ENCODE measurements at places on chromosomes 6 and 20. TPM values are rescaled to one million over a fixed set of nuclear protein-coding genes. Genes with fewer than 3 reads are reported as not detected.

The OLIG3 gene
- total RNA-seq: not detected

The HLA-DRB5 gene
- total RNA-seq: 2.0 TPM

GRCh38 chr6:94323853-94324252, 904.5 kb upstream of the EPHA7 start:
- H3K27ac ChIP-seq: no peak overlapping the region
- no peaks in the 10 kb centered on the region for H3K4me1 ChIP-seq
- H3K4me3 ChIP-seq: no peak overlapping the region
- H3K36me3 ChIP-seq: no peaks in the 10 kb centered on the region
- DNase-seq: no peak

The SPAG4 gene
- 4.1 TPM for total RNA-seq

The BPI gene
- total RNA-seq: not detected

The PLCG1 gene
- 18.0 TPM for total RNA-seq

DNA sequence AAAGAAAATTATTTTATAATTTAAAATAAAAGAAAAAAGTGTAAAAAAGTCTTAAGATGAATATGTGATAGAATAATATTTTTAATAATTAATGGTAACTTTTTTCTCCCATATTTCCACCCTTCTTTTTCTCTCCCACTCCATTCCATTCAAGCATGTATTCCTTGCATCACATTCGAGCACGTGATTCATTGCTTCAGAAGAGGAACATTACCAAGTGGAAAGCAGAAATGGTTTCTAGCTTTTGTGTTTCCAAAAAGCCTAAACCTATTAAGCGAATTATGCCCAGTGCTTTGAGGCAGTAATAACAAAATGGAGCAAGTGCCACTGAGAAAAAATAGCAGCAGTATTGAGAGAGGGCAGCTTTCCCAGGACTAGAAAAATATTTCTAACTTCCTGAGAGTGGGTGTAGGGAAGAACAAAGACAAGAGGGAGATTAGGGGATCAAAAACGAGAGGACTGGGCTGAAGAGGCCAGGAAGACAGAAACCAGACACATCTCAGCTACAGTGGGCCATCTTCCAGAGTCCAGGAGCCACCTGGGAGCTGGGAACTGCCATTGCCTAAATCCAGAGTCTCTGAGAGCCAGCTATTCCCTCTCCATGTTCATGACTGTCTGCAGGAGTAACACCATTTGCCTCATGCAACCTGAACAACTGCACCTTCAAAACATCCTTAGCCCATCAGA, 15.0 kb upstream of the AKIRIN2 start:
- H3K27ac ChIP-seq: no peak overlapping the region
- no peak overlapping the region for H3K4me3 ChIP-seq
- no peaks in the 10 kb centered on the region for H3K27me3 ChIP-seq
- no peaks in the 10 kb centered on the region for H3K4me1 ChIP-seq
- H3K36me3 ChIP-seq: no peaks in the 10 kb centered on the region

GRCh38 chr6:132369526-132369925, 31.7 kb downstream of the MOXD1 start:
- H3K27me3 ChIP-seq: no peaks in the 10 kb centered on the region
- no peak overlapping the region for H3K4me3 ChIP-seq
- no peak for DNase-seq

- H3K36me3 ChIP-seq: no peaks in the 10 kb centered on the region
- no peaks in the 10 kb centered on the region for H3K4me1 ChIP-seq
- no peak overlapping the region for H3K4me3 ChIP-seq
Measured at GRCh38 chr6:117616391-117617209, 14.3 kb upstream of the GOPC start.

- H3K27ac ChIP-seq: peak overlapping the region; percentile 21
- H3K4me1 ChIP-seq: no peaks in the 10 kb centered on the region
- DNase-seq: no peak
- no peak overlapping the region for H3K4me3 ChIP-seq
Measured at GRCh38 chr20:48760403-48760983, 67.3 kb downstream of the PREX1 start.

GRCh38 chr6:80550281-80550680, 443.8 kb downstream of the BCKDHB start:
- no peaks in the 10 kb centered on the region for H3K27me3 ChIP-seq
- no peak overlapping the region for H3K4me3 ChIP-seq
- DNase-seq: no peak
- H3K36me3 ChIP-seq: no peaks in the 10 kb centered on the region

DNA sequence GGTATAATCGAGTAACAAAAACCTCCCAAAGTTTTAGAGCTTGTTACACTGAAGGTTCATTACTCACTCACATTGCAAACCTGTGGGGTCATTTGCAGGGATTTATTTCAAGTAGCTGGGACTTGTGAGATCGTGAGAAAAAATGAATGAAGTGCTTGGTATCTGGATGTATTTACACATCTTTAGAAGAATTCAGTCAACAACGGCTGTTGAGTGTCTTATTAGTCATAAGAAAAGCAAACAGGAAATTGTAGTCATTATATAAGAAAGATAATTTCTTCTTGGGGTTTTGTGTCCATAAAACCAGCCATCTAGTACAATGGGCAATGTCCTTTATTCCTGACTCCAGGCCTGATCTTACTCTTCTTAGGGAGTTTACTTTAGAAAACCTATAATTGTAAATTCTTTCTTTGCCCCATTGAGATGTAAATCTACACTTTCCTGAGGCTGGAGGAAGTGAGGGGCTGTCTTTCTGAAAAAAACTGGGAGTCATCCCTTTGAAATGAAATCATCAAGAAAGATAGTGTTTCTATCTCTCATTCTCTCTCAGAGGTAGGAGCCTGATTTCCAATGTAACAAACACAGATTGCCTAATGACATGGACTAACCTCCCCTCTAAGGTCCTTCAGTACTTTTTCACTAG, 202.5 kb upstream of the ASCC3 start:
- DNase-seq: no peak
- H3K27me3 ChIP-seq: no peaks in the 10 kb centered on the region
- no peak overlapping the region for H3K4me3 ChIP-seq
- no peaks in the 10 kb centered on the region for H3K36me3 ChIP-seq
- H3K4me1 ChIP-seq: no peaks in the 10 kb centered on the region
- H3K27ac ChIP-seq: no peak overlapping the region

The ERVFRD-1 gene
- total RNA-seq: not detected

The MLN gene
- total RNA-seq: not detected

The TUBB2B gene
- total RNA-seq: 2.9 TPM

The FRK gene
- 14.1 TPM for total RNA-seq

The ADTRP gene
- total RNA-seq: not detected

The SLC32A1 gene
- total RNA-seq: not detected

GRCh38 chr20:52867305-52867704, 104.9 kb upstream of the TSHZ2 start:
- H3K4me1 ChIP-seq: no peaks in the 10 kb centered on the region
- no peaks in the 10 kb centered on the region for H3K36me3 ChIP-seq
- no peak overlapping the region for H3K4me3 ChIP-seq
- no peaks in the 10 kb centered on the region for H3K27me3 ChIP-seq
- DNase-seq: no peak
- no peak overlapping the region for H3K27ac ChIP-seq

The CST9L gene
- not detected for total RNA-seq

The FAM217A gene
- not detected for total RNA-seq

DNA sequence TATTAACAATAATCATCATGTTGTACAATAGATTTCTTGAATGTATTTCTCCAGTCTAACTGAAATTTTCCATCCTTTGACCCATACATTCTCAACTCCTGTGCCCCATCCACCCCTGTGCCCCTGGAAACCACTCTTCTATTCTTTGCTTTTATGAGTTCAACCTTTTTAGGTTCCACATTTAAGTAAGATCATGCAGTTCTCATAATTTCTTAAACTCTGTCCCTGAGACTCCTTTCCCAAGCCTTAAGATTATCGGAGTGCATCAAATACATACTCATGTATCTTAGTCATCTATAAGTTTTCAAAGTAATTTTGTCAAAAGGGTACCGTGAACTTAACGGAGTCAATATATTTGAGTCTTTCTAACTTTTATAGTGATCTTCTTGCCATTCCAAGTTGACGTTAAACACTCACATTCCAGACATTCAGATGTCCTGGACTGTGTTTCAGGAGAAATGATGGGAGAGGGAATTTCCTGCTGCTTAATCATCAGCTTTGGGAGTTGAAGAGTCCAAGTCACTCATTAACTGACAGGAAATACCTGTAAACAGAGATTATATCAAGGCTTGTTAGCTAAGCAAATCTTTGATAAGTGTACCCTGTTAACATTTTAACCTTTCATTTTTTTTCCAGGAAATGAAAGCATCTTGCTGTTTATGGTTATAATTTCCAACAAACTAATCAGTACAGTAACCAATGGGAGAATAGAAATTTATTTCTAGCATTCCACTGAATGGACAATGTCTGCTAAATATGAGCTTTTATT, 73.3 kb downstream of the ADGRG6 start:
- H3K27me3 ChIP-seq: no peaks in the 10 kb centered on the region
- H3K36me3 ChIP-seq: peaks cover 2% of the 10 kb centered on the region
- H3K4me1 ChIP-seq: no peaks in the 10 kb centered on the region
- H3K27ac ChIP-seq: peak overlapping the region; percentile 84
- no peak overlapping the region for H3K4me3 ChIP-seq
- no peak for DNase-seq

DNA sequence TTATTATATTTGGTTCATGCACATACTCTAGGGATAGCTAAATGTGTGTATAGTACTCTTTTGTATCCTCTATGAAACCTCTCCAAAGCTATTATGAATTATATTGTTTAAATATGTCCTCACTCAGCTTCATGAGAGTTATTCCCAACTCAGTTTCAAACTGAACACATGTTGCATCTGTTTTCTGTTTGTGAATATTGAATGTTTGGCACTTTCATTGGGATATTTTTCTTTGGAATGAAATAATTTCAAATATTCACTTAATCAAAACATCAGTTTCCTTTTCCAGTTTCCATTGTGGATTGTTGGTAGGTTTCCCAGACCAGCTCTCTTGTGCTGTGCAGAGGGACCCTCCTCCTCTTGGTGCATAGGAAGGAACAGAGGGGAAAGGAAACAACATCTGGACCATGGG, 46.6 kb downstream of the HDAC2 start:
- no peaks in the 10 kb centered on the region for H3K27me3 ChIP-seq
- no peak overlapping the region for H3K4me3 ChIP-seq
- no peaks in the 10 kb centered on the region for H3K36me3 ChIP-seq
- H3K4me1 ChIP-seq: no peaks in the 10 kb centered on the region

DNA sequence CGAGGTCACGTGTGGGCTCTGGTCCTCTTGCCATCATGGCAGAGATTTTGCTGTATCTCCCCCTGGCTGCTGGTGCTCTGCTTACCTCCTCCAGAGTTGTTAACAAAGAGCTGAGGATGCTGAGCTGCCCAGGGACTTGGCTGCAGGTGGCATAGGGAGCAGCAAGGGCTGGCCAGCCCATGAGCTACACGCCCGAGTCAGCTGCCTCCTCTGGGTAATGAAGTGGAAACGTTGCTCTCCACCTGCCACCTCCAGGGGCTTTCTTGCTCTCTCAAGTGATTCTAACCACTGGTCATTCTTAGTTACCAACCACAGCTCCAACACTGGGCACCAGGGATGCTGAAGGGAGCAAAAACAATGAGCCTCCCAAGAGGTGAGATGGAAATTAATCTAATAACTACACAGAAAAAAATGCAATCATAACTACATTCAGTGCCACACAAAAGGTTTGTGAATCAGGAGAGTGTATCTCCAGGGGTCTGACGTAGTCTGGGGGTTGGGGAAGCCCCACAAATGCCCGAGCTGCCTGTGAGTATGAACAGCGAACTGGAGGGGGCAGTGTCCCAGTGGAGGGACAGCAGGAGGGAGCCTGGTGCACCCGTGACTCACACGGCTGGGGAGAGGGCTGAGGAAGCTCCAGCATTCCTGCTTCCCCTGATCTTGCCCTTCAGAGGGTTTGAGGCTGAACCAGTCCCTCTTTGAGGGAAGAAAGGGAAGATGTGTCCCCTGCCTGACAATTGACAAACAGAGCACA, 78.7 kb downstream of the CDH26 start:
- no peak for DNase-seq
- H3K27me3 ChIP-seq: no peaks in the 10 kb centered on the region
- no peak overlapping the region for H3K27ac ChIP-seq
- no peaks in the 10 kb centered on the region for H3K4me1 ChIP-seq

DNA sequence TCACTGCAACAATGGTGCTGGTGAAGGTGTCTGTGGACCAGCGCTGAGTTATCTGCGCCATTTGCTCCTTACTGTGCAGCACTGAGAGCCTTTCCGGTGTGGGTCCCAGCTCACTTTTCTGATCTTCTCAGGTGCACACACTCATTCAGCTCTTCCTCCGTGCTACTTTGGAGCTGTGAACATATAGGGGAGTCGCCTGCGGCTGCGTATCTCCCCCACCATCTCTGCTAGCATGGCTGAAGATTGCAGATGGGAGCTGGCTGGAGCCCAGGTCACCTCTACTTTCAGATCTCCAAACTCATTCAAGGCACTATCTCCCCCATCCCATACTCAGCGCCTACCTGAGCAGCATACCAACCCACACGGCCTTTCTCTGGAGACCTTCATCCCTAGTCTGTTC, 96.9 kb downstream of the DHX35 start:
- no peaks in the 10 kb centered on the region for H3K36me3 ChIP-seq
- DNase-seq: no peak
- H3K27ac ChIP-seq: no peak overlapping the region
- H3K27me3 ChIP-seq: no peaks in the 10 kb centered on the region

The PXDC1 gene
- 250 TPM for total RNA-seq

DNA sequence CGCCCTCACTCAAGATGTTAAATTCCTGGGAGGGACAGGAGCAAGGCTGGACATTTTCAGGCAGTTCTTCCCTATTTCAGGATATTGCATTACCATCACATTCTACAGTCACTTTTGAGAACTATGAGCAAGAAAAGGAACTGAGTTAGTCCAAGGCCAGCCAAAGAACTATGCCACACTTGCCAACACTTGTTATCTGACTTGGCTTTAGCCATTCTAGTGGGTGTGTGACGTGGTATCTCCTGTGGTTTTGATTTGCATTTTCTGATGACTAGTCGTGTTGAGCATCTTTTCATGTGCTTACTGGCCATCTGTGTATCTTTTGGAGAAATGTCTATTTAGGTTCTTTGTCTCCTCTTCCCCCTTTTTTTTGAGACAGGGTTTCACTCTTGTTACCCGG, 12.0 kb downstream of the XRN2 start:
- DNase-seq: no peak
- H3K4me1 ChIP-seq: peaks cover 55% of the 10 kb centered on the region
- no peak overlapping the region for H3K4me3 ChIP-seq
- H3K27ac ChIP-seq: no peak overlapping the region

The HIVEP2 gene
- 5.3 TPM for total RNA-seq

GRCh38 chr6:12415980-12416598, 125.9 kb downstream of the EDN1 start:
- no peaks in the 10 kb centered on the region for H3K36me3 ChIP-seq
- H3K4me3 ChIP-seq: no peak overlapping the region
- no peaks in the 10 kb centered on the region for H3K27me3 ChIP-seq
- H3K4me1 ChIP-seq: no peaks in the 10 kb centered on the region

GRCh38 chr20:32433311-32434021, 75.3 kb downstream of the ASXL1 start:
- peaks cover 68% of the 10 kb centered on the region for H3K36me3 ChIP-seq
- no peak overlapping the region for H3K27ac ChIP-seq
- H3K27me3 ChIP-seq: no peaks in the 10 kb centered on the region
- no peak for DNase-seq

- H3K27me3 ChIP-seq: peaks cover 6% of the 10 kb centered on the region
- DNase-seq: peak; percentile 93
- no peaks in the 10 kb centered on the region for H3K4me1 ChIP-seq
- H3K36me3 ChIP-seq: no peaks in the 10 kb centered on the region
- no peak within 1 kb of the TSS for H3K27ac ChIP-seq
Measured at GRCh38 chr6:7725849-7726415, at the start of gene BMP6. Gene BMP6 (plus strand): TSS chr6:7726099. CDS start chr6:7726956, 857 bp downstream.

GRCh38 chr20:53162251-53162835, 190.2 kb downstream of the TSHZ2 start:
- H3K4me1 ChIP-seq: peaks cover 11% of the 10 kb centered on the region
- H3K4me3 ChIP-seq: no peak overlapping the region
- peak overlapping the region; percentile 46 for H3K27ac ChIP-seq
- H3K27me3 ChIP-seq: no peaks in the 10 kb centered on the region

The SLC17A3 gene
- 23.2 TPM for total RNA-seq
